Activated T-cell treated with anti-CD3 and anti-CD28 coated beads for 1 hour (primary cell): ENCODE measurements at places on chromosomes 5 and 9.

GRCh38 chr9:13915591-13916301 lies 398.2 kb downstream of the NFIB start:
- DNase-seq = no peak

DNA sequence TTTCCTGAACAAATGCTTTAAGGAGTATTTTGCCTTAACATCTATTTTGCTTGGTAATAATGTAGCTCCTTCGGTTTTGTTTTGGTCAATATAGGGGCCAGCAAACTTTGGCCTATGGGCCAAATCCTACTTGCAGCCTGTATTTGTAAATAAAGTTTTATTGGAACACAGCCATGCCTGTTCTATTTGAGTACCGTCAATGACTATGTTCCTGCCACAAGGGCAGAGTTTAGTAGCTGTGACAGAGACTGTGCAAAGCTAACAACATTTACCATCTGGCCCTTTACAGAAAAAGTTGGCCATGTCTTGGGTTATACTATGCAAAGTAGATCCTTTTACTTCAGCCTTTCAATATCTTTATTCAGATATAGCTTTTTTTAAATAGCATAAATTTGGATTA lies 113.4 kb downstream of the NR3C1 start:
- DNase-seq = no peak

GRCh38 chr9:120876842-120877240 lies at the start of gene PHF19:
Gene PHF19, minus strand, starts transcription at chr9:120877188. Its CDS starts 2,447 bp downstream, at chr9:120874741.
- DNase-seq = peak; percentile 35

- no peak for DNase-seq
Measured at GRCh38 chr9:107261106-107261505, 22.0 kb upstream of the RAD23B start.

DNA sequence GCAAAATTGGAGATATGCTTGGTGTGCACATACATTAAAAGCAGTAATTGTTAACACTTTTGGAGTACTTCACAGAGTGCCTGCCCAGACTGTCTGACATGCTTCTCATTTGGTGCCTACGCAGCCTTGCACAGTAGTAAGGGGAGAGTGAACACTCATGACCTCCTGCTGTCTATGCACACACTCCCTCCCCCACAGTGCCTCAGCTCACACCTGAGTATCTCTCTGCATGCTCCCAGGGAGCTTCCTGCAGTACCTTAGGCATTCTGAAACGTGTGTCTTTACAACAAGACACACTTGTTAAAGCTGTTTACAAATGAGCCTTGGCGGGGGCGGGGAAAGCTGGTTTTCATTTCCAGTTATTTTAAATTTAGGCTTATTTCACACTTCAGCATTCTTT lies 18.0 kb downstream of the MAP3K1 start:
- no peak for DNase-seq

DNA sequence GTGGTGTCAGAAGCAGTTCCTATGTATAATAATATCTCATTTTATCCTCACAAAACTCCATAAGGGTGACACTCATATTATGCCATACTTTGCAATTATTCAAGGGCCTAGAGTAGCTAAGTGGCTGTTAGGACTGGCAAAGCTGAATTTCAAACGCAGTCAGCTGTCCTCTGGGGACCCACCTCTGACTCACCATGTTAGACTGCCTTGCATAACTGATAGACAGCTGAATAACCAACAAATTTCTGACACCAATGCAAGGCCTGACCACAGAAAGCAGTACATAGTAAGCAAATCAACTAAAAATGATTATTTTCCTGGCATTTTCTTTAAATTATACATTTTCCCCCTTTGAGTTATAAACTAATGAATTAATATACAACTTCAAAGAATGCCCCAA lies 251.6 kb upstream of the PTGER4 start:
- no peak for DNase-seq

- no peak for DNase-seq
Measured at GRCh38 chr5:164394686-164395194, 889.3 kb downstream of the MAT2B start.

DNA sequence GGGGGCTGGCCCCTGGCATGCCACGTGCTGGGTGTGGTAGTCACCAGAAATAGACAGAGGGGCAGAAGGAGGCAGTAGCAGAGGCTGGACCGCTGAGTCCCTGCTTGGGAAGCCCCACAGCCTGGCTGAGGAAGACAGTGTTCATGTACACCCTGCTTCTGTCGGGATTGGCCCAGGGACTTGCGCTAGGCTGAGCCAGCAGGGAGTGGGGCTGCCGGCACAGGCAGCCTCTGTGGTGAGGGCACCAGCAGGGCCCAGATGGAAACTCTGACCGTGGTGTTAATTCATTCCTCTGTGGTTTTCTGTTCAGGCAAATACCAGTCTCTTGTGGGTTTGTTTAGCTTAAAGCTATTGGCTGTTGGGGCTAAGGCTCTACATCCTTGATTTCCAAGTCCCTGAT lies 108.6 kb upstream of the RAD23B start:
- no peak for DNase-seq

- DNase-seq = no peak
Measured at GRCh38 chr5:115325296-115325959, 29.0 kb upstream of the CCDC112 start.
